ENCODE measurements at places on chromosomes 2 and 18.

GRCh38 chr2:72394541-72395070 is 246.9 kb upstream of the CYP26B1 start:
- DNase-seq, result no peak

- DNase-seq, result no peak
Observed at GRCh38 chr2:102803041-102803896, 41.4 kb downstream of the TMEM182 start.

DNA sequence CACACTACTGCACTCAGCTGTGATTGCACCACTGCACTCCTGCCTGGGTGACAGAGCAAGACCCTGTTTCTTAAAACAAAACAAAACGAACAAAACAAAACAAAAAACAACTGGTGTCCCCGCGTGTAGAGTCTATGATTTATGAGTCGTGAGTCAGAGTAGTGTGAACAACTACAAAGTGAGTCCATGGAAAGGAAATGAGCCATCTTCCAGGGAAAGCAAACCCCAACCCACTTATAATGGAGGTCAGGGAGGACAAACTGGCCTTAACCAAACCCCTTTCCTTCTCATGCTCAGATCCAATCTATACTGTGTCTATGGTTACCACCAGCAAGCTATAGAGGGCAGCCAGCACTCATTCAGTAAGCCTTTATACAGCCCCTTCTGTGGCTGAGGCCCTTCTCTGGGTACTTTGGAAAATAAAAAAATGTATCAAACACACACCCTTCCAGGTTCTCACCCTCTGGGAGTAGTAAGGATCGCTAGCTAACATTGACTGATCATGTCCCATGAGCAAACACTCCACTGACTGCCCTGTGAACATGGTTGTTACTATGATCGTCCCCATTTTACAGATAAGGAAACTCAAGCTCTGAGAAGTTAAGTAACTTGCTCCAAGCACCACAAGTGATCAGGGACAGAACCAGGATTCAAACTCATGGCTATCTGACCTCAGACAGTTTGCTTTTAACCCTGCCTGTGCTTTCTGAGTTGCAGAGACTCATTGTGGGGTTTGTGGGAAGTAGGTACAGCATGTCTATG is 24.7 kb upstream of the COLEC12 start:
- no peak for DNase-seq

- DNase-seq, result no peak
Observed at GRCh38 chr2:98896416-98896815, 39.6 kb downstream of the CRACDL start.

GRCh38 chr2:33216508-33217182 is 259.8 kb upstream of the RASGRP3 start:
- DNase-seq, result no peak
